CD8-positive, alpha-beta T cell (primary cell): ENCODE measurements at places on chromosomes 7 and 10. TPM values are rescaled to one million over a fixed set of nuclear protein-coding genes. Genes with fewer than 3 reads are reported as not detected.

DNA sequence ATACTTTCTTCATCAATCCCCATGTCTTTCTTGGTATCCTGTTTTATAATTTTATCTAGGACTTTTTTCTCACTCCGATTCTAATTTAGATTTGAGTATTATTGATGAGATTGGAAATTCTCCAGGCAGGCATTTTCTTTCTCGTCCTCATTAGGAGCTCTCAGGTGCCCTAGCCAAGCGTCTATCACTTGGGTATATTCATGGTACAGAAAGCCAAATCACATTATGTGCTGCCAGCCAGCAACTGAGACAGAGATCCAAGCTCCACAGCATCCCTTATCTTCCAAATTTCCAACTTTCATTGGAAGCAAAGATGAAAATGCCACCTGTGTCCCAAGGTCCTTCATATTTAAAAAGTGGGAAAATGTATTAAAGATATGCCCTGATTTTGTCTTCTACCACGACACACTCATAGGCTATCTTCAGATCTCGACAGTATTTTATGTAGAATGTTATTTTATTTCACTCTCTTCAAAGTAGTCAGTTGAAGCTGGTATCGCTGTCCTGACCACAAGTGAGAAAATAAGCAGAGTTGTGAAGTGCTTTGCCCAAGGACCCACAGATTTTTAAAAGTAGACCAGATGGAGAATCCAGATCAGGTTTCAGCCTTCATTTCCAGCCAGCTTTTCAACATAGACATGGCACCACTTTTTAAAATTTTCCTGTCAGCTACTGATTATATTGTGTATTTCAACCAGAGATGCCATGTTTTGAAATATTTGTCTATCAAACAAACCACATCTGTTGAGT is 773.4 kb downstream of the CNTNAP2 start:
- DNase-seq = no peak

DNA sequence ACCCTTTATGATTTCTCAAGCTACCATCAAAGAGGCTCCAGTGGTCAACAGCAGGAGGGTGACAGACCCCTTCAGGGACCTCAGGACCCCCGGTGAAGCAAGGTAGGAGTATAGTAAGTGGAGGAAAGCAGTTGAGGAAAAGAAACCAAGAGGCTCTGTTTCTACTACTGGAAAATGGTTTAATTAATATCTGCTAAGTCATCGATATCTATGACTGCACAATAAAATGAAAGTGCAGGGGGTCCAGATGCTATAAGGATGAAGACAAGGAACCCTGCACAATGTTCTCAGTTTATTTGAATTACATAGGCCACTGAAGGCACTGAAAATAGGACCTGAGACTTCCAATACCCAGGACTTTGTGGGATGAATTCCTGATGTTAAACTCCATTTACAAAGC is 23.7 kb downstream of the AMPH start:
- no peak for DNase-seq

- no peak for DNase-seq
Observed at GRCh38 chr10:32350811-32351350, 3.9 kb upstream of the EPC1 start.

- DNase-seq = no peak
Observed at GRCh38 chr7:132084776-132085388, 491.4 kb downstream of the PLXNA4 start.

GRCh38 chr10:17616403-17617030 is 657 bp downstream of the HACD1 start:
- no peak for DNase-seq

DNA sequence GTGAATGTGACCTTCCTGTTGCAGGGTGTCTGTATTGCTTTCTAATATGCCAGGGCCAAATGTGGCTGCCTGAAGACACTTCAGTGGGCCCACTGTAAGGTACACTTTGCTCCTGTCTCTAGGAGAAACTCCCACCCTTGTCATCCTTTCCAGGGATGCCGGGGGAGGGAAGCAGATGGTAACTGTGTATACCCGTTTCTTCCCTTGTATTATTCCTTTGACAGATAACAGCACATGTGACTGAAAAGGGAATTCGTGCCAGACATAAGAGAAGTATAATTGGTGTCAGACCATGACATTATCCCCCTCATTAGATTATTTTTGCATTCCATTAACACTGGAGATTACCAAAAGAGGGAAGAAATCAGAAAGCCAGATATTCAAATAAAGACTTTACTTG is 317.7 kb downstream of the CAMK1D start:
- DNase-seq = no peak

DNA sequence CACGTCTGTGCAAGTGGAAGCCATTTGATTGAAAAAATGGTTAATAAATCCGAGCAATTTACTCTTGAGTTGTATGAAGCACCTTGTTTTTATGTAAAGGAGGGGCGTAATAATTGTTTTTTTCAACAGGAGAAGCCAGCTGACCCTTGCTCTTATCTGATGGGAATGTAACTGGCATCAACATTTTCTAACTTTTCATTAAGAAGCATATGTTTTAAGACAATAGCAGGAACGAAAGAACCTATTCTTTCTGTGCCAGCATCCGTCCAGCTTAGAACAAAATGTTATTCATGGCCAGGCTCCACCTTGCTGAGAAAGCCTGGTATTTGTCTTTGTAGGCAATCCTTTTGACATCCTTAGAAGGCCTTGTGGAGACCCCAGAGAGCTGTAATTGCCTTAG is 22.2 kb upstream of the AFAP1L2 start:
- no peak for DNase-seq

- DNase-seq = no peak
Observed at GRCh38 chr10:70493660-70494234, 15.2 kb downstream of the PALD1 start.

DNA sequence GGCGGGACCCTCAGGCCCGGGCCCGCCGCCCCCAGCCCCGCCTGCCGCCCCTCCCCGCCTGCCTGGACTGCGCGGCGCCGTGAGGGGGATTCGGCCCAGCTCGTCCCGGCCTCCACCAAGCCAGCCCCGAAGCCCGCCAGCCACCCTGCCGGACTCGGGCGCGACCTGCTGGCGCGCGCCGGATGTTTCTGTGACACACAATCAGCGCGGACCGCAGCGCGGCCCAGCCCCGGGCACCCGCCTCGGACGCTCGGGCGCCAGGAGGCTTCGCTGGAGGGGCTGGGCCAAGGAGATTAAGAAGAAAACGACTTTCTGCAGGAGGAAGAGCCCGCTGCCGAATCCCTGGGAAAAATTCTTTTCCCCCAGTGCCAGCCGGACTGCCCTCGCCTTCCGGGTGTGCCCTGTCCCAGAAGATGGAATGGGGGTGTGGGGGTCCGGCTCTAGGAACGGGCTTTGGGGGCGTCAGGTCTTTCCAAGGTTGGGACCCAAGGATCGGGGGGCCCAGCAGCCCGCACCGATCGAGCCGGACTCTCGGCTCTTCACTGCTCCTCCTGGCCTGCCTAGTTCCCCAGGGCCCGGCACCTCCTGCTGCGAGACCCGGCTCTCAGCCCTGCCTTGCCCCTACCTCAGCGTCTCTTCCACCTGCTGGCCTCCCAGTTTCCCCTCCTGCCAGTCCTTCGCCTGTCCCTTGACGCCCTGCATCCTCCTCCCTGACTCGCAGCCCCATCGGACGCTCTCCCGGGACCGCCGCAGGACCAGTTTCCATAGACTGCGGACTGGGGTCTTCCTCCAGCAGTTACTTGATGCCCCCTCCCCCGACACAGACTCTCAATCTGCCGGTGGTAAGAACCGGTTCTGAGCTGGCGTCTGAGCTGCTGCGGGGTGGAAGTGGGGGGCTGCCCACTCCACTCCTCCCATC is 82.7 kb downstream of the PAX2 start:
- DNase-seq = no peak

GRCh38 chr7:130293521-130293920 is 560 bp downstream of the CPA4 start:
- DNase-seq = no peak

- DNase-seq = no peak
Observed at GRCh38 chr7:82360591-82361368, 82.8 kb downstream of the CACNA2D1 start.

DNA sequence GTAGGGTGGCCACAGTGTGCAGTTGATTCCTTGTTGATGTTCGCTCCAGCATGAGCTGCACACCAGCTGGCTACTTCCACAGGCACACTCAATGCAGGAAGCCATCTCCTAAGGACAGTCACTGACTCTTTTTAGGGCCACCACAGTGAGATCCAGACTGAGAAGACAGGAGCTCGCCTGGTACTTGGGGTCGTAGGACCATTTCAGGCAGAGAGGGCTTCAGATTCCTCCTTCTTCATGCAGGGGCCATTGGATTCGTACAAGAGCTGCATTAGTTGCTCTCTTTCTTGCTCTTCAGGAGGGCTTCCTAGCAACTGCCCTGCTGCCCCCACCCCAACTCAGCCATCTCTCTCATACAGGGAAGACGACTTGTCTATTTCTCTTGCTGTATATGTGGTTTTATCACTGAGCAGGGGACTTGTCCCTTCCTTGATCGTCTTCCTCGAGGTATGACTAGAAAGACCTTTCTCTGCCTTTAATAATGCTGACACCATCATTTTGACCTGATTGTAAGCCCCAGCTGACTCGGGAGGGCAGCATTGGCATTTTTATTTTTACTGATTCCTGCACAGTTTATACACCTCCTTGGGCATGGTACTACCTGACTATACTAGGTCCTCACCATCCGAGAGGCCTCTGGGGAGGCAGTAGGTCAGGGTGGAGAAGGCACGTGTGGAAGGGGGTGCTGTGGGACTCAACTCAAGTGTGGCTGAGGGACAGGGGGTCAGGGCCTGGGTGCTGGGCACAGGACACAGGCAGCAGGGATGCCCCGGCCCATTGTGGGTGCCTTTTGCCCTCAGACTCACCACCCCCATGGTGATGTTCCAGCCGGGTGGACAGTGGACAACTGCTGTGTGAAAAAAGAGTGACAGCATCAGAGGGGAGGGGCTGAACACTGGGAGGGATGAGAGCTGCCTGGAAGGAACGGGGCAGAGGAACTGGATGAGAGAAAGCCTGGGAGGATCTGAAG is 136.7 kb upstream of the ZNF746 start:
- no peak for DNase-seq

Gene ETV1
- total RNA-seq = not detected

Gene ECHDC3
- total RNA-seq = 1.3 TPM

Gene CRPPA
- total RNA-seq = 1.2 TPM

Gene EBF3
- total RNA-seq = not detected
